ENCODE measurements at places on chromosomes 3 and 15.

DNA sequence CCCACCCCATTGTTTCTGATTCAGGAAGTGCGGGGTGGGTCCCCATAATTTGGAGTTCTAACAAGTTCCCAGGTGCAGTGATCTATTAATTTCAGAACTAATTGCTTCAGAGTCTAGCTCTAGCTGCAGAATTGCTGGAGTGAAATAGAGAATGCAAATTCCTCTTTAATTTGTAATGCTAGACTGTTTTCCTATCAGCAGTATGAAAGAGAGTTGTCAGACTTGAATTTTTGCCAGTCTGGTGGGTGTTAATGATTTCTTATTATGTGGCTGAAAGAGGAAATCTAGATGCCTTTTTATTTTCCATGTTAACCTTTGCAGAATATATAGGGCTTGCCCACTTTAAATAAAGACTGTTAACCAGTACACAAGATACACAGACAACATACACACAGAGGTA is 23.7 kb downstream of the APH1B start:
- DNase-seq = no peak

DNA sequence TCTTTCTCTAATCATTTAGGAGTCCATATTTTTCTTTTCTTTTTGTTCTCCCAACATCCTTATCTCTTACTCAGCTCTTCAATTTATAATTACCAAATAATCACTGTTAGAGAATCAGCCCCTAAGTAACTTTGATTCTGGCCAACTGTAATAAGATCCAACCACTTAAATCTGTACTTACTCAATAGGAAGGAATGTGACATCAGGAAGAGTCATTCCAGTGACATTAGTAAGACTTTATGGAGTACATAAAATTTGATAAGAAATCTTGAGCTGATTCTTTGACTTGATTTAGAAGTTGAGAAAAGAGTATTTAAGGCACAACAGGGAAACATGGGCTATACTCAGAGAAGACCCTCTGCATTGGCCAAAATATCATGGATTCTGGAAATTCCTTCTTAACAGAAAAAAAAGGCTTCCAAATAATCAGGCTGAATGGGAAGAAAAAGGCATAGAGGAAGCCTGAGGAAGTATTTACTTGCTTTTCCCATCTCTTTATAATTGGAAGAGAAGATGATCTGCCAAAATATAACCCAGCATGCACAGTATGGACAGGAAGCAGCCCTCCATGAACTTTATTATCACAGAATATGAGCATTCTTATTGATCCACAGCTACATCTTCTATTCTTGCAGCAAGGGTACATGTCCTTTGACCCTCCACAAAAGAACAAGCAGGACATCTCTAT is 289.7 kb upstream of the TPRG1 start:
- no peak for DNase-seq

DNA sequence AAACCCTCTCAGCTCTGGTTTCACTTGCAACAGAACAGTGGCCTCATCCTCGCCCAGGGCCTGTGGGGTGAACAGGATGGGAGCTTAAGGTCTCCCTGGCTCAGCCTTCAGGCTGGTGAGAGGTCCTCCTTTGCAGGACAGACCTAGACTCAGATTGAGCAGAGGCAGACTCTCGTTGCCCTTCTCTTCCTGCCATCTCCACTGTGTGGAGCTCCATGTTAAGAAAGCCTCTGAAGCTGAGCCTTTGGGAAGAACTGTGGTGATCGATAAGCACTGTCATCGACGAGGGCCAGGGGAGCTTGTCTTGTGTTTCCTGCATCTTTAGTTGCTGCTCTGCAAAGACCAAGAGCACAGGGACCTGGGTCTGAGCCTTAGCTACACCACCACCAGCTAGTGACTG is 37.8 kb upstream of the GRIP2 start:
- DNase-seq = no peak

DNA sequence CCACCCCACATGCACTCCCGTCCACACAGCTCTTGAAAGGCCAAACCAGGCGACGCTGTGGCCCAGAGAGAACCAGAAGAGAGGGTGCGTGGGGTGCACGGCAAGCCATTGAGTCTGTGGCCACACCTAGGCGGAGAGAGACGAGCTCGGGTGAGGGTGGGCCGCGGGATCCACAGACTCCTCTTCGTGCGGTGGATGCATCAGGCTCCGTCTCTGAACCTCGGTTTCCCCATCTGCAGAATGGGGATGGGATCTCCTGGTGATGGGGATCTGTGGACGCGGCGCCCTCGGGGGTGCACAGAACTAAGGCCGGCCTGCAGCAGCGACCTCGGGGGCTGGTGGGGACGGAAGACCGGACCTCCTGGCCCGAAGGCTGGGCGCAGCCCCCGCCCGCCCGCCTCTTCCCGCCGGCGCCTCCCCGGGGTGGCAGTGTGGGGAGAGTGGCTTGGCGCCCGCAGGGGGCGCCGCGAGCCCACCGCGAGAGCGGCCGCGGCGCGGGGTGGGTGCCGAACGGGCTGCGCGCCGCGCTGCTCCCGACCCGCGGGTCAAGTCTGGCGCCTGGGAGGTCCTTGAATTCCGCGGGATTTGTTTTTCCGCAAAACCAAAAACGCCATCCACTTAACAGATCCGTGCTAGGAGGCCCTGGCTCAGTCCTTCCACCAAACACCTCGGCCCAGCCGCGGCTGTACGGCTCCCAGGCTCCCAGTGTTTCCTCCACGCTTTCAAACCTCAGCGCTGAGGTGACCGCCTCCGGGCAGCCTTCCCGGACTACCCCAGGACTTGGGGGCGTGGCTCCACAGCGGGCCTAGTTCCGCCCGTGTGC is 13.2 kb upstream of the ADPGK start:
- peak; percentile 28 for DNase-seq

DNA sequence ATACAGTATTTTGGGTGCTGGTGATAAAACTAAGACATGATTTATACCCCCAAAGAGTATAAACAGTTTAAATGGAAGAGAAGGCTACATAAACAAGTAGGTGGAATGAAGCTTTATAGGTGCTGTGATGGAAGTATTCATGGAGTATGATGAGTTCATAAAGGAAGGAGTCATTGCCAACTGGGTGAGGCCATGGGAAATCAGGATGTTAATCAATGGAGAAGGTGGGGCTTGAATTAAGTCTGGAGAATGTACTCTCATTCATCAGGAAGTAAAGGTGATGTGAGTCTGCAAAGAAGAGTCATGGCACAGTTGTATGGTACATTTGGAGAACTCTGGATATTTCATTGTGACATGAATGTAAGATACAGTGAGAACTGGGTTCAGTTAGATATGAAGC is 147.5 kb upstream of the MME start:
- no peak for DNase-seq

- DNase-seq = no peak
Observed at GRCh38 chr15:100766243-100767000, 113.2 kb upstream of the ALDH1A3 start.

- no peak for DNase-seq
Observed at GRCh38 chr3:138467931-138468330, 33.5 kb downstream of the ESYT3 start.

DNA sequence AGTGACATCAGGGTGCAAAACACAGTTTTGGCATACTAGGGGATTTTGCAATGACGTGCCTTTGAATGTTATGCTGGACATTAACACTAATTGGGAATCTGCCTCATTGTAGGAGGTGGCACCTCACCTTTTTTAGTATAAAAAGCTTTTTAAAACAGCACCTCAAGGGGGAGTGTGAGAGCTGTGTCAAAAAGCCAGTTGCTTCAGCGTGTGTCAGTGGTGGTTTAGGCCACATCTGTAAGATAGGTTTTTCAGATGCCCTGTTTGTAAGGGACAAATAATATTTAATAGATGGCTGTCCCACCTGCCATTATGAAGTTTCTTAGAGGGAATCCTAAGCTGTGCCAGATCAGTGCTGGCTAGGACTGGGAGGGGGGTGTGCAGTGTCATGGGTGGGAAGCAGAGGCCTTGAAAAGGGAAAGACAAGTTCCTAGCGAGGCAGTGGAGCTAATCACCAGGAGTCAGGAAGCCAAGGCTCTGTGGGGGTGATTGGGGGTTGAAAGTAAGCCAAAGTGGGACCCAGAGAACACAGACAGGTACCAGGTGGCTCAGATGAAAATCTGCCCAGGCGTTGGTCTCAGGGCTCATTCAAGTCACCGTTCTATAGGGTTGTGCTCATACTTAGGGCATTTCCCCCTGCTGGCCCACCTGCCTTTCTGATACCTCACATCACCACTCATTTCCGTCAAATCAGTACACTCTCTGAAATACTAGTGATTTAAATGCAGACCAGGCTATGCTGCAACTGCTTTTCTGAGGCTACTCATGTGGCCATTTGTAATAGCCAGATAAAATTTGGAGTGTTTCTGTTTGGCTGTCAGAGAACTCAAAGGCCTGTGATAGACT is 120.5 kb downstream of the BBX start:
- DNase-seq = no peak

GRCh38 chr15:84586696-84587095 is 14.1 kb upstream of the ZSCAN2 start:
- DNase-seq = no peak

- no peak for DNase-seq
Observed at GRCh38 chr15:36898536-36899126, 201.7 kb downstream of the MEIS2 start.

DNA sequence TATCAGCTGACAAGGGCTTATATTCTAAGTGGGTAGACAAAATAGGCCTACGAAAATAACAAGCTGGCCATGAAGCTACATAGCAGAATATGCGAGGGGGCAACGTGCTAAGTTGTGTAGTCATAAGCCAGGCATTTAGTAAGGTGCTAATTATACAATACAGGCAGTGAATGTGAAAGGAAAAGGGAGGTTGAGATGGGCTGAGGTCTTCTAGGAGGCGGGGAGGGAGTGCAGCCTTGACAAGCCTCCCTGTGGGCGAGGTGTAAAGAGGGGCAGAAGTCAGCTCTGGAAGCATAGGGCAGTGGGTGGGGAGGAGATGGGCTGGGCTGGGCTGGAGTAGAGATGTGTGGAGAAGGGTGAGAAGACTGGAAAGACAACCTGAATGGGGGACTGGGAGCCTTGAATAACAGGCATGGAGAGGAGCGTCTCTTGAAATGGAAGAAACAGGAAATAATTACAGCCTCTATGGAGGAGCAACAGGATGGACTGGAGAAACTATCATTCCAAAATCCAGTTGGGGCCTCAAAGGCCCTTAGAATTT is 1.2 kb downstream of the TIGIT start:
- DNase-seq = no peak

- DNase-seq = no peak
Observed at GRCh38 chr3:65005486-65005885, 317.7 kb upstream of the ADAMTS9 start.

DNA sequence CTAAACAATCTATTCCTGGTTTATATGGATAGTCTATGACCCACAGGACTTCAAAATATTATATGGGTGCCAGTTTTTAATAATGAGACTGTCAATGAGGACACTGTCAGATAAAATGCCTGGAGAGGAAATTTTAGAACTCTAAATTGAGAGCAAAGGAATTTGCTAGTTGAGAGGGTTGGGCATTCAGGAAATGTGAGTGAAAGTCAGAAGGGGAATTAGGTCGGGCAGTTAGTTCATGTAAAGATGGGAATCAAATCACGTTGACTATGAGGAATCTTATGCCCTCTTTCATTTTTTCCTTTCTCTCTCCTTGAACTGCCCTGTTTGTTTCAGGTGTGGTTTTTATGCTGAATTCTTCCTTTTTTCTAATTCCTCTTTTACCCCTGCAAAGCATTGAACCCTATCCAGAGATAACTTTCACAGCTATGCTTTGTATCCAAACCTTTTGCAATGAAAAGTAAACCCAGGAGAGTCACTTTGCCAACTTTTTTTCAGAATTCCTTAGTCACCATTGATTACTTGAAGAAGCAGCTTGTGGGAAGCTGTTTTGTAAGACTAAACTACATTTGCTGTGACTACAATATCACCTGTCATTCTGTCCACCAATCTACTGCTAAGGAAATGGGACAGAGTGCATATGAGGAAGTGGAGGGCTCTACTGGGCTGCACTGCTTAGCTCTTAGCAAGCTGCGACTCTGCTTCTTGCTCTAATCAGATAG is 27.8 kb downstream of the CHP1 start:
- no peak for DNase-seq

DNA sequence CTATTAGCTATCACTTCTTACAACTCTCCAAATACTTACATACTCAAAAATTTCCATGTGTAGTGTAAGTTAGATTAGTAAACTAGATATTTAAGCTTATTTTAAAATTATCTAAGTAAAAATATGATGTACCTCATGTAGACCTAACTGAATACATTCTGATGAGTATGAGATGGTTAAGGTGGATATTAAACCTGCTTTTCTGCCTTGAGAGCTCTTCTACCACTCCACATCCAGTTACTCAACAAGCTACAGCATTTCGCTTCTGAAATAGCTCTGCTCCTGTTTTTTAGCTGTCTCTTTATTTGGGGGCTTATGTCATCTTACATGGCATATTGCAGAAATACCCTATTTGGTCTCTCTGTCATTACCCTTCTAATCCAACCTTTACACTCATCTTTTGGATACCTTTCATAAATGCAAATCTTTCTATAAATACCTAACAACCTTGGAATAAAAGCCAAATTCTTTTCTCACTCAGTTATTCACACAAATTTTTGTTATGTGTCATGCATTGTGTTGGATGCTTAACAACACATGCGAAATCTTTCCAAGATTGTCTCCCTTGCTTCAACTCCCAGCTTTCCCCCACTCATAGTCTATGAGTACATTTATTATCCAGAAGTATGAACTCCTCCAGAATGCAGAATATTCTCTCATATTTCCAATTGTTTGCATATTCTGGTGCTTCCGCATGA is 92.0 kb downstream of the ALCAM start:
- no peak for DNase-seq

DNA sequence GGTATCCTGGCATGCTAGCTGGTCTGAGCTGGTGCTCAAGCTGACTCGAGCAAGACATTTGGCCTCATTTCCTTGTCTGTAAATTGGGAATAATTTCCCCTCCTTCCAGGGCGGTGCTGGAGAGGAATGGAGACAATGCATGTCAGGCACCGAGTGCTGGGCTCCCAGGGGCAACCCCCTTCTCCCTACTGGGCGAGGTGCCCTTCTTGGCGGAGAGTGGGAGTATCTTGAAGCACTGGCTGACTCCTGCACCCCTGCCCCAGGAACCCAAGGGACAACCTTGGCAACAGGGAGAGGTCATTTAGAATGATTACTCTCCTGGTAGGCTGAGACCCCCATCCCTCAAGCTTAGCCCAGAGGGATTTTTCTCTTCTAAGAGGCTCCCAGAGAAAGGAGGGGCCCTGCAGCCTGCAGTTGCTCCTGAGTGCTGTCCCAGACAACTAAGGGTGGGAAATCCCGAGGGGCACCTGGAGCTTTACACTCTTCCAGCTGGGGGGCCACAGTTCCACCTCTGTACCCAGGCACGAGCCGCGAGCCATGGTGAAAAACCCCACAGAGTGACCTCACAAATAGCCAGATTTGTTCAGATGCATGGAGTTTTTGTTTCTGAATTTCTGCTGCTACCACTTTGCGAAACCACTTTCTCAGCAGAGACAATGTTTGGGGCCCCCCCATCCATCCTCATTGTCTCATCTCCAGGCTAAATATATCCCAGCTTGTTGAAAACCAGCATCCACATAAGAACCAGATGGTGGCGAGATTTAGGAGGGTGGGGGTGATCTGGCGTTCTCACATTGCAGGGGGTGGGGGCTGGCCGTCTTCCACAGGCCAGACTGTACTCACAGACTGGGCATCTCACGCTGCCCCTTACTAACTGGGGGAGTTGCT is 44.8 kb downstream of the ABTB1 start:
- DNase-seq = no peak
